HCEC 1CT (cell line): ENCODE measurements at places on chromosomes 3 and 15.

GRCh38 chr15:73467758-73468157, 24.8 kb downstream of the REC114 start:
- DNase-seq, result no peak

DNA sequence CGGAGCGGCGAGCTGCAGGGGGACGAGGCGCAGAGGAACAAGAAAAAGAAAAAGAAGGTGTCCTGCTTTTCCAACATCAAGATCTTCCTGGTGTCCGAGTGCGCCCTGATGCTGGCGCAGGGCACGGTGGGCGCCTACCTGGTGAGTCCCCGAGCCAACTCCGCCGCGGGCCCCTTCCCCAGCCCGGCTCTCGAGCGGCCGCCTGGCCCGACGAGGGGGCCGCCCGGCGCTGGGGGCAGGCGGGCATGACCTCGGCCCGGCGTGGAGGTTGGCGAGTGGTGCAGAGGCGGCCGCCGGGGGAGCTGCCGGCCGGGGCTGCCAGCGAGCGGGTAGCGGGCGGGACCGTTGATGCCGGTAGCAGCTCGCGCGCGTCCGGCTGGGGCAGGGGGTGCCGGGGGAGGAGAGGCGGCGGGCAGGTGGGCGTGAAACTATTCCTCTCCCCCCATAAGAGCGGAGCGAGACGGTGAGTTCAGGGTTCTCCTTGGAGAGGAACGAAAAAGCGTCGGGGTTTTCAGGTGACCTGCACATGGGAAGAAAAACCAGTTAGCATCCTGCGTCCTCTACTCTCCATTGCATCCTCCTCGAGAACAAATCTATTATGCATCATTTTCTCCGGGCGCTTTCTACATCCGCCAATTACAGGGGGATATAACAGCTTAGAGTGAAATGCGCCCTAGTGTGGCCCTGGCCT, 585 bp downstream of the SLCO3A1 start:
- peak; percentile 50 for DNase-seq

DNA sequence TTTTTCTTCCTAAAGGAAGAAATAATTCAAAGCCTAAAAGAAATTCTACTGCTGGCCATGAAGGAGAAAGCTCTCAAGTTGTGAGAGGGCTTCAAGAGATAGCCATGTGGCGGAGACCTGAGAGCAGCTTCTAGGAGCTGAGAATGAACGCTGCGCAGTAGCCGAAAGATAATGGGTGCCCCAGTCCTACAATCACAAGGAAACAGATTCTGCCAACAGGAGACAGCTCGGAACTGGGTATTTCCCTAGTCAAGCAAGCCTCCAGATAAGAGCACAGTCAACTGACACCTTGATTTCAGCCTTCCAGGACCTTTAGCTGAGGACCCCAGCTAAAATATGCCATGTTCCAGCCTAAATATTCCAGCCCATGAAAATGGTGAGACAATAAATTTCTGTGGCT, 824.1 kb downstream of the FHIT start:
- no peak for DNase-seq

GRCh38 chr3:61172684-61173083, 78.6 kb downstream of the FHIT start:
- DNase-seq, result no peak

- DNase-seq, result no peak
Observed at GRCh38 chr15:23395030-23395692, 40.6 kb downstream of the GOLGA8S start.

DNA sequence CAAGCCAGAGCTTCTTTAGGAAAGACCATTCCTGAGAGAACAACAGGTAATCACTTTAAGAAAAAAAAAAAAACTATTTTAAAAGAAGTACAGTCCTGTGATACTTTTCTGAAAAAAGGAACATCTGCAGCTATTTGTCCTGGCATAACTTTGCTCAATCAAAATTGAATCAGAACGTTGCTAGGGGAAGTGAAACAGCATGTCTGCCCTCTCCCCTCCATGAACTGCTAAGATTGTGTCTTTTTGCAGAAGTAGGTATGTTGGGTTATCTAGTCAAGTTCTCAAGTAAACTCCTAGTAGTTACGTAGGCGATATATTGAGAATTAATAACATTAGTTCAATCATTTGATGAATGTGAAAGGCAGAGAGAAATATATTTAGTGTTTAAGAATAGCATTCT, 1013.3 kb downstream of the TUSC7 start:
- DNase-seq, result no peak

GRCh38 chr15:41465822-41466421, 27.8 kb upstream of the ITPKA start:
- DNase-seq, result peak; percentile 58

GRCh38 chr3:53749448-53749847, 96.8 kb downstream of the CHDH start:
- no peak for DNase-seq

GRCh38 chr3:31102196-31102879, 207.9 kb upstream of the GADL1 start:
- DNase-seq, result no peak

DNA sequence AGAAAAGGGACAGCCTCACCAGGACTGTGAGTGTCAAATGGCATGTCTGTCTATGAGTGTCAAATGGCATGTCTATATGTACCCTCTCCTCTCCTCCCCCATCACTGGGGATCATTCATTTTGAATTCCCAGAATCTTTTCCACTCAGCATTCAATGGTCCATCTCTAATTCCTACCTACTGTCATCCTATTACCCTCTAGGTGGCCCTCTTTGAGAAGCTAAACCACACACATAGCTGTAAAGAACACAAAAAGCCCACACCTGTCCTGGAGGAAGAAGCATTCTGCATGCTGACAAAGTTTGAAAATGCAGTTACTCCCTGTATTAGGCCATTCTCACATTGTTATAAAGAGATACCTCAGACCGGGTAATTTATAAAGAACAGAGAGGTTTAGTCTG, 46.2 kb upstream of the PYDC2 start:
- DNase-seq, result no peak

- peak; percentile 81 for DNase-seq
Observed at GRCh38 chr3:152466784-152467183, 198.1 kb downstream of the MBNL1 start.

DNA sequence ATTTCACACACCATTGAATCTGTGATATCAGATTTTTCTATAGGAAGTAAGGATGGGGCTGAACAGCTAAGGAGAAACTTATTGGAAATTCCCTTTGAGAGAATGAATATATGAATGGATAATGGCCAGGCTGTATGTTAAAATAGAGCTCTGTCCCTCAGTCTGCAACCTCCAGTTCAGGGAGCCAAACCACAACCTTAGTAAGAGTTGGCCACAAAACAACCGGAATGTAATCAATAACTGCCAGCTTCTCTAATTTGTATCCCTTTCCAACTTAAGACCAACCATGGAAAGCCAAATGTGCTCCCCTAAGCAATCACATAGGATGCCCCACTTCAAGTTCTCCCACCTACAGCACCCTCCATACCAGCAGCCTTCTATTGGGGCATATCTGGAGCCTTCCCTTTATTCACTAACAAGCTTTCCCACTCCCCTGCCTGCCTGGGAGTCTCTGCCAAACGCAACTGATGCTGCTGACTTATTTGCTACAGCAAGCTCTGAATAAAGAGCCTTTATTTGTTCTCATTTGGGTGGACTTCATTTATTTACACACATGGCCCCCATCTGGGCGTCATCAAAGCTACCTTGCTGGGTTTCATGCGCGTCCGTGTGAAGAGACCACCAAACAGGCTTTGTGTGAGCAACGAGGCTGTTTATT, 75.4 kb upstream of the LARS2 start:
- DNase-seq, result no peak

GRCh38 chr3:188286087-188286513, 132.1 kb downstream of the LPP start:
- peak; percentile 99 for DNase-seq

DNA sequence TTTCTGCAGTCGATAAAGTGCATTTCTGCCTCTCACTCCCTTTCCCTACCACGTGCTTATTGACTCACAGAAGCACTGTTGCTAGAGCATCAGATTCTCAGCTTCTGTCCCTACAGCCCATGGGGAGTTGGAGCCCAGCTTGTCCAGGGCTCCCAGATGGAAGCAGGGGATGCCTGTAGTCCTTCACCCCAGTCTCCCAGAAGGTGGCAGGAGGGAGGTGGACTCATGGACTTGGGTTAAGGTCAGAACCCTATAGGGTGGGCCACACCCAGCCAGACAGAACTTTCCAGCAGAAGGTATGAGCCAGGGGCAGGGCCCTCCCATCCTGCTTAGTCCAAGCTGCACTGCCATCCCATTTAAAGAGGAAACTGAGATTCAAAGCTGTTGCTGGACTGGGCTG, 33.1 kb upstream of the SEMA3F start:
- DNase-seq, result no peak

GRCh38 chr3:64056606-64057180, 33.4 kb upstream of the PSMD6 start:
- no peak for DNase-seq

- no peak for DNase-seq
Observed at GRCh38 chr3:112116748-112117186, 16.3 kb downstream of the GCSAM start.

- DNase-seq, result no peak
Observed at GRCh38 chr15:87761736-87762509, 494.6 kb downstream of the NTRK3 start.

GRCh38 chr3:34174740-34175139, 376.3 kb downstream of the PDCD6IP start:
- no peak for DNase-seq

DNA sequence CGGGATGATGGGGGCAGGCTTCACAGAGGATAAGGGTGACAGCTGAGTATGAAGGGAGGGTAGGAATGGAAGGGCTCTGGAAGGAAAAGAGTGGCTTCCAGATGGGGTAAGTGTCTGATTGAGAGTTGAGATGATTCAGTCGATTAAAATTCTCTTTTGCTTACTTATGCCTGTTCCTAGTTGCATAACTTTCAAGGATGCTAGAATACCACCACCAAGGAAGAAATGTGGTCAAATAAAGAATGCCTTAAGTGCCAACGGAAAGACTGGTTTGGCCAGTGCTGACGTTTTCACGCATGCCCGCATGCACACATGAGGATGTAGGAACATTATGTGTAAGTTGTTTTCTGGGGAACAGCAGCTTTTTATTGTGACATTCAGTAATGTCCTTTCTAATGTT, 263.4 kb upstream of the WNT5A start:
- peak; percentile 85 for DNase-seq

- no peak for DNase-seq
Observed at GRCh38 chr3:37506956-37507535, 332.7 kb upstream of the LRRFIP2 start.

GRCh38 chr15:69031013-69032001, 16.8 kb downstream of the NOX5 start:
- DNase-seq, result no peak

- DNase-seq, result peak; percentile 62
Observed at GRCh38 chr3:178195824-178196223, 340.4 kb upstream of the KCNMB2 start.

GRCh38 chr3:186802701-186803100, 3.6 kb downstream of the RFC4 start:
- DNase-seq, result no peak
